HL-60 (cell line): ENCODE measurements at places on chromosomes 12 and 14.

DNA sequence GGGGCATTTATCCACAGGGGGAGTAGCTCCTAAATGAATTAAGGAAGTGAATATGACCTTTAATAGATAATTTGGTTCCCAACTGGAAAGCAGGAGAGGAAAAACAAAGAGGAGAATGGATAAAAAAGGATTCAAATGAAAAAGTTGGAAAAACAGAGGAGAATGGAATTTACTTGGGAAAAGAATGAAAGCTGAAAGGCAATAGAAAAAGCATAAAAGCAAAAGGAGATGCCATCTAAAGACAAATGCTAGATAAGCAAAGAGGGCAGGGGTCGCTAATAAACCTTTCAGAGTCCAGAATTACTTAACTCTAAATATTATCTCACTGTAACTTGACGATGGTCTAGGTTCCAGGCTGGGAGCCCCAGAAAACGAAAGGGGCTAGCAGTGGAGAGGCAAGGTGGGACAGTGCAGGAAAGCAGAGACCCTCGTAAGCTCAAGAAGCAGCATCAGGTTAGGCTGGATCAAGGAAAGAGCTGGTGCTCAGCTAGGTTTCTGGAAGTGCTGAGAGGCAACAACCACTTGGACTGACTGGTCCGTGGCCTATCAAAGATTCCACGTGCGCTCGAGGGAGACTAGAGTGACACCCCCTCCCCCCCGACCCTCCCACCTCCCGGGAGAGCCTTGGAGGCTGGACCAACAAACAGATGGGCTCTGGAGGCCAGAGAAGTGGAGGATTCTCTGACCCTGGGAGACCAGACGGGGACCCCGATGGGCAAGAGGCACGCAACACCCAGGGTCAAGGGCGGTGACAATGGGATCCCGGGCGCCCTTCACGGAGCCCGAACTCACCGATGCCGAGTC is 1.2 kb downstream of the SLC2A13 start:
- DNase-seq = no peak

- no peak for DNase-seq
These were observed 23.5 kb downstream of the SSH1 start for GRCh38 chr12:108833757-108834472.

GRCh38 chr12:90959538-90960139 is 4.7 kb upstream of the CCER1 start:
- DNase-seq = peak; percentile 36

- DNase-seq = no peak
These were observed 193.9 kb downstream of the TRHDE start for GRCh38 chr12:72465940-72466630.

- no peak for DNase-seq
These were observed 30.6 kb downstream of the PPFIBP1 start for GRCh38 chr12:27554421-27555186.

- DNase-seq = no peak
These were observed 5.0 kb downstream of the CMTM5 start for GRCh38 chr14:23381871-23382270.

GRCh38 chr12:116698116-116698515 is 39.8 kb downstream of the SPRING1 start:
- DNase-seq = no peak

DNA sequence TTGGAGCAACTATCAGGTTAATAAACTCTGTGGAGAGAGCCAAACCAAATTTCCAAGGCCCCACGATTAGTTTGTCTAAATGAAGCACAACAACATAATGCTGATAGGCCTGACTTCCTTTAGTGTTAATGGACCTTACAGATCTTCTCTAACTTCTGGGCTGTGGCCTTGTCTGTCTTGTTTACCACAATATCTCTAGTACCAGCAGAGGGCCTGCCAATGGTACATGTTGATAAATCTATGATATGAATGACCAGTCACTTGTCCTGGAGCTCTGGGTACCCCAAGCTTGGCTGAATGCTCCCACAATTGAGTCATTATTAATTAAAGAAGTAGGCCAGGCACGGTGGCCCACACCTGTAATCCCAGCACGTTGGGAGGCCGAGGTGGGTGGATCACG is 78.9 kb upstream of the CISTR start:
- no peak for DNase-seq

- DNase-seq = no peak
These were observed 143.9 kb downstream of the ALX1 start for GRCh38 chr12:85423947-85424346.

DNA sequence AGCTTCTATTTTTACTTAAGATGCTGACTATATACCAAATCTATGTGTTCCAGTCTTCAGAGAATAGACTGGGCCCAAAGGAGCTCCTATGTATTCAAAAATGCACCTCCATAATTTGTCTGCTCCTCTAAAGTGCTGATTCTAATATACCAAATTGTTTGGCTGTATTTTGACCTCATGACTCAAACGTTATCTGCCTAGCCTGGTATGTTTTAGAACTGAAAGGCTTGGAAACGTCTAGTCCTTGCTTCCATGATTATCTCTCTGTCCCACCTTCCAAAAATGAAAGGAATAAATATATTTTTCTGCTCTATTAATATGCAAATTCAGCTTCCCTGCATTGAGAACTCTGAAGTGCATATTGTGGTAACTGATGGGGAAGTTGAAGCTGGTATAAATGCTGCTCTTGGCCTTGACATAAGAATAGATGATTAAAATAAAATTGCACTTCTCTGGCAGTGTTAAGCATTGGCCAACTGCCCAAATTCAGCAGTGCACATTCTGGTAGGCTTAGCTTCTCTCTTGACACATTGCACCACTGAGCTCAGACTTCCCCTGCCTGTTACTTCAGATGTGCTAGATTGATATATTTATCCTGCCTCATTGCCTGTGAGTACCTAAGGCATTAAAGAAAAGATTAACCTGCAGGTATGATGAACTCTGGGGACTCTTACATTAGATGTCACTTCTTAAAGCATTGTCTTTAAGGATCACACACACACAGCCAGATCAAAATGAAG is 882.3 kb downstream of the RPS29 start:
- DNase-seq = no peak

GRCh38 chr14:99704037-99704436 is 19.9 kb downstream of the CYP46A1 start:
- DNase-seq = no peak

DNA sequence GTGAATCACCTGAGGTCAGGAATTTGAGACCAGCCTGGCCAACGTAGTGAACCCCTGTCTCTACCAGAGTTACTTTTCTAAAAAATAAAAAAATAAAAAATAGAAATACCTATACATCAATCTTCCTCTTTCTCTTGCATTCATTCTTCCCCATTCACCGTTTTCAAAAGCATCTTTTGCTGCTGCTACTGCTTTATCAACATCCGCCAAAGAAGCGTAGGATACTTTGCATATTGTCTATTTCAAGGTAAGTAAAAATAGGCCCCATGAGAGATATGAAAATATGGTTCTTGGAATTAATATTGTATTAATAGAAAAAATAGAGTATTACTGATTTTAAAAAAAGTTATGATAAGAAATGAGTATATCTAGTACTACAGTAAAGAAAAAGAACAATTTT is 32.3 kb downstream of the ALDH1L2 start:
- no peak for DNase-seq

- no peak for DNase-seq
These were observed 93.4 kb downstream of the PHLDA1 start for GRCh38 chr12:75938189-75938588.

GRCh38 chr12:78192979-78193378 is 362.3 kb downstream of the NAV3 start:
- DNase-seq = no peak
